Renal cortex interstitium (tissue), 15 donors: ENCODE measurements at places on chromosomes 12 and 14.

DNA sequence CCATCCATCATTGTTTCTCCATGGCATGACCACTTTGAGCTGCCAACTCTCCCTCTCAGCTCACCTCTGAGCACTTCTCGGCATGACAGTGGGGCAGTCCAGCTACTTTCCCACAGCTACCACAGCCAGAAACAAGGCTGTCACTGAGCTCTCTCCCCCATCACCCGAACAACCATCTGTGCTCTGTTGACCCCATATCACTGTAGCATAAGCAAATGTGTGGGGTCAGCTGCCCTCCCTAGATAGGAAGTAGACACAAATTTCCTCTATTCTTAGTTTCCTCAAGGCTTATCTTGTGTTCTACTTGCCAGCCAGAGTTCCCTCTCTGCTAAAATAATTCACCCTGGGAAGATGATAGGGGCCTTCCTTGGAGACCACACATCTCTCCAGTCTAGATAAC, 82.6 kb upstream of the FUT8 start:
- DNase-seq: no peak

DNA sequence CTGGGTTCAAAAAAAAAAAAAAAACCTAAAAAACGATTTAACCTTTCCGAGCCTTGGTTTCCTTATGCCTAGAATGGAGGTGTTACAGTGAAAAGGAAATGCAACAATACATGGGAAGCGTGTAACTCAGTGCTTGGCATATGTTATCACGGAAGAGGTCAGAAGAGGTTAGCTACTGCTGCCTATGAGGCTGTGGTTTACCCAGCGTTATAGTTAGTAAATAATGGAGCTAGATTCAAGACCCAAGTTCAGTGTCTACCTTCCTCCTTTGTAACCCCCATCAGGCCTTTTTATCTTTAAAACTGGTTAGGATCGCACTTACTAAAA, 839 bp downstream of the IFT43 start:
- no peak for DNase-seq

DNA sequence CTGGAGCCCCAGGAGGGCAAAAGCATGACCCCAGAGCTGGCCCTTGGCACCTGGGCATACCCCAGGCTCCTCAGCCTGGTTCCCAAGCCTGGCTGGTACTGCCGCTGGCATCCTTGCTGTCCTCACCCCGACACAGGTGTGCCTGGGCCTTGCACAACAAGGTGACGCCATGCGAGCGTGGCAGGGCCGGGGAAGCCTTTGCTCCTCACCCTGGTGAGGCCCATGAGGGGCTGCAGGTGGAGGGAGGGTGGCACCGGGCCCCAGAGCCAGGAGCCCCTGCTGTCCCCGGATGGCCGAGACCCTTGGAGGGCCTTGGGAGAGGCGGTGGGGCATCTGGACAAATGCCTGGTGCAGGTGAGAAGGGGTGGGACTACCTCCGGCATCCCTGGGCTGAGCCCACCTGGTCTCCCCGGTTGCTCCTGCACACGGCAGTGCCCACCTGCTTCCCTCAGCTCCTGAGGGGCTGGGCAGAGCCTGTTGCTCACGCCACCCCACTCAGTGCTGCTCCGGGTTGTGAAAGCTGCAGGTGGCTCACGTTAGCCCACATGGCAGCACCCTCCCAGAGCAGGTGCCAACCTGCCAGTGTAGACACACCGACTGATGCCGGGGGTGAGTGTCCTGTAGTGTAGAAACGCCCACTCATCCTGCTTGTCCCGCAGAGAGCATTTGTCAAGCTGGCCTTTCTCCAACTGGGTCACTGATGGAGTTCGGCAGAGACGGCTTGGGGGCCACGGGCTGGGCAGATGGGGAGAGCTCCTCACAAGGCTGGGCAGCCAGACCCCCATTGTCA, 24.6 kb upstream of the KIF26A start:
- no peak for DNase-seq

GRCh38 chr14:61950340-61950739, 188.1 kb downstream of the SNAPC1 start:
- no peak for DNase-seq

GRCh38 chr14:102474934-102475333, 34.6 kb downstream of the ANKRD9 start:
- DNase-seq: no peak

GRCh38 chr14:90696720-90697119, 119.5 kb downstream of the TTC7B start:
- DNase-seq: no peak

DNA sequence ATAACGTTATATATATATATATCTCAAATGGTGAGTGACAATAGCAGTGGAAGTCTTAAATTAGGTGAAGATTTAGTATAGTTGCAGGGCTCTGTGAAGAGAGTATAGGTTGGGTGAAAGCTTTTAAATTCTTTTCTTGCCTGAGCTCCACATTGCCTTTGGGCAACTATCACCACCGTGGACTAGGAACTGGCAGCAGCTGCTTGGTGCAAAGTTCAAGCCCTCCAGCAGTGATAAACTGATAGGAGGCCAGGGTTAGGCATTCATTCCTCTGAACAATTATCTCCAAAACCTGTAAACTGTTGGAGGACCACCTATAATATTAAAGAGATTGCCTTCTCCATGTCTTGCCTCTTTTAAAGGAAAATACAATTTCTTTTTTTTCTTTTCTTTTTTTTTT, 91.2 kb upstream of the ATXN7L3B start:
- no peak for DNase-seq

GRCh38 chr14:74955229-74956026, at the start of gene PGF:
PGF (minus strand) TSS chr14:74955597; CDS start chr14:74955242, 355 bp downstream.
- no peak for DNase-seq

DNA sequence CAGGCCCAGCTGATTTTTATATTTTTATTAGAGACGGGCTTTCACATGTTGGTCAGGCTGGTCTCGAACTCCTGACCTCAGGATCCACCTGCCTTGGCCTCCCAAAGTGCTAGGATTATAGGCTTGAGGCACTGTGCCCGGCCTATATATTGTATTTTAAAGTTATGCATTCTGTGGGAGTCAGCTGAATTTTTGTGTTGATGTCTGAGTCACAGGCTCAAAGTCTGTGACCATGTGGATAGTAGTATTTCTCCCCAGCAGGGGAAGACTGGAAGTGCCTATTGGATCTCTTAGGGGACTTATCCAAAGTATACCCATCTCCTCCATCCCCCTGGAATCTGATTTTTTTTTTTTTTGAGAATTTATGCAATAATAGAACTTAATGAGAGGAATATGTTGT, 43.8 kb upstream of the ATF1 start:
- no peak for DNase-seq

DNA sequence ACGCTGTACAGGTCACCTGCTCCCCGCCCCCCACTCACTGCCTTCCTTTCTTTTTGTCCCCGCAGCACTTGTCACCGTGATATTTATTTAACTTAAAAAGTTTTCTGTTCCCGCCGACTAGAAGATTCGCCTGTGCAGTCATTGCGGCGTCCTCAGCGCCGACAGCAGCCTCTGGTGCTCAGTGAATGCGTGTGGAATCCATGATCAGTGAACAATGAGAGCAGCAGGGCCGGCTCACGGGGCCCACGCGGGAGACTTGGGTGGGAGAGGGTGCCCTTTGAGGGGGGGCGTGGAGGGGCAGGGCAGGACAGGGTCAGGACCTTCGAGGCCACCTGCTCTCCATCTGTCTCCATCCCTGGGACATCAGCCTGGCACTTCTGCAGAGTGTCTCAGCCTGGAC, 24.5 kb downstream of the BEGAIN start:
- DNase-seq: no peak

GRCh38 chr12:114921781-114922180, 237.8 kb upstream of the TBX3 start:
- DNase-seq: no peak

GRCh38 chr14:74841230-74842207, 34.4 kb downstream of the PROX2 start:
- DNase-seq: no peak

- DNase-seq: no peak
Observed at GRCh38 chr12:54126029-54126695, 62.6 kb downstream of the SMUG1 start.

DNA sequence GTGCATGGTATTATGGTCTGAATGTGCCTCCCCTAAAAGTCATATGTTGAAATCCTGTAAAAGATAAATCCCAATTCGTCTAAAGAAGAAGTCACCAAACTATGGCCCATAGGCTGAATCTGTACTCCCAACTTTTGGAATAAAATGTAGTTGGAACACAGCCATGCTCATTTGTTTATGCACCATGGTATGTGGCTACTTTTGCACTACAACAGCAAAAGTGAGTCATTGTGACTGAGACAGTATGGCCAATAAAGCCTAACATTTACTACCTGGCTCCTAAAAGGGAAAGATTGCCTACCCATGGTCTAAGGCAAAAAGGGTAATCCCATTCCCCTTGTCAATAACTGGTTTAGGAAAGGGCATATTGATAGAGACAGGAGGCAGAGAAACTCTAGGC, 101.8 kb downstream of the LRIG3 start:
- DNase-seq: no peak

DNA sequence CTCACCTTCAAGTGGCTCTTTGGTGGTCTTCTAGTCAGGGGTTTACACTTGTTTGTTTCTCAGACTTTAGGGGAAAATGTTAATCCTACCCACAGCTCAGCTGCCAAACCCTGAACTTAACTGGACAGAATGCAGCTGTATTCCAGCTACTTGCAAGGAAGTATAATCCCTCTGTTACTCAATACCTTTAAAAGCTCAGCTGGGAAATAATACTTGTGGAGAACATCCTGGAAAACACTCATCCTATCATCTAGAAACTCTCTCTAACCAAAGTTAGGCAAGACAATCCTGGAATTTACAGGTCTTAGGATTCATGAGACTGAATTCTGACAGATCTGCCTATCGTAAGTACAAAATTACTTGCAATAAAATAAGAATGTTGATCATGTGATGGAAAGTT, 404.1 kb downstream of the ADAMTS20 start:
- no peak for DNase-seq

DNA sequence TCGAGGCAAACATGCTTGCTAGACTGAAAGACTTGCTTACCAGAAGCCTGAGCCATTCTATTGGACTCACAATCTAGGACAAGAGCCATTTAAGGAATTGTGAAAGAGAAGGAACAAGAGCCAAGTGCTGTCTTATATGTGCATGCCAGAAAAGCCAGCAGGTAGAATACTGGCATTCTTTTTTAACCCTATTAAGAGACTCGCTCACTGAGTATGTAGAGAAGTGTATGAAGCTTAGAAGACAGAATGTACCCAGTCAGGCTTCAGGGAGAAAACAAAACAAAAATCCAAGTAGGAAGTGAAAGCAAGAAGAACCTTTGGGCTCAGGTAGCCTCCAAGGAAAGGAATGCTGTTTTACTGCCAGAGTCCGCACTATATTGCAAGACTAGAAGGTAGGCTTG, 65.9 kb downstream of the DCAF5 start:
- no peak for DNase-seq

DNA sequence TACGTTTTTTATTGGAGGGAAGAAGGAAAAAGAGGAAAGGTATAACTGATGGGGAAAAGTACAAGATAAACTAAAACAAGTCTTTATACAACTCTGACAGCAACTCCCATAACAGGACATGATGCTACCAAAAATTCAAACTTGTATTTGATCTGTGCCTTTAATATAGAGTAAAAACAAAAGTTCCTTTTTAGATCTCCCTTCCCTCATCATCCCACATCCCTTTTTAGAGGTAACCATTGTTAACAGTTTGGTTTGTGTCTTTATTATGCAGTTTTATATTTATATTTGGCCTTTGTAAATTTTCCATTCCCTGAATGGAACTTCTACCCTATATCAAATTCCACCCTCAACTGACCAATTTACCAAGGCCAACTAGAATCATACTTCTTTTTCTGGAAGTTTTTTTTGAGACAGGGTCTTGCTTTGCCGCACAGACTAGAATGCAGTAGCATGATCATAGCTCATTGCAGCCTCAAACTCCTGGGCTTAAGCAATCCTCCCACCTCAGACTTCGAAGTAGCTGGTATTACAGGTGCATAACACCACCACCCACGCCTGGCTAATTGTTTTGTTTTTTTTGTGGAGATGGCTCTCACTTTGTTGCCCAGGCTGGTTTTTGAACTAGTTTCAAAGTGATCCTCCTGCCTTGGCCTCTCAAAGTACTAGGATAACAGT, 36.9 kb downstream of the RAB21 start:
- DNase-seq: no peak

DNA sequence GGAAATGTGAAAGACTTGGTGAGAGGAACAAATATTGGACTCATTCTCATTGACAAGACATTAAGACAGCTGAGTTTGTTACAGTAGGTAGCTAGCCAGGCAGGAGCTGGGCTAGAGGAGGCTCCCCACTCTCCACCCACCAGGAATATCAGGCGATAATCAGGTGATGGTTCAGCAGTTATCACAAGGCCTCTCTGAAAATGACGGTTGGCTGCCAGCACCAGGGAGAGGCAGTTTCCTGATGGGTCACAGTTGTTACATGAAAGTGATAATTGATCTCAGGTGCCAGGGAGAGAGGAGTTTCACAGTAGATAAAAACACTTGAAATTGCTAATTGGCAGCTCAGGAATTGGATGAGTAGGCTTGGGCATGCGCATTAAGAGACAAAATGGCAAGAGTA, 116.5 kb downstream of the TMTC2 start:
- DNase-seq: no peak

DNA sequence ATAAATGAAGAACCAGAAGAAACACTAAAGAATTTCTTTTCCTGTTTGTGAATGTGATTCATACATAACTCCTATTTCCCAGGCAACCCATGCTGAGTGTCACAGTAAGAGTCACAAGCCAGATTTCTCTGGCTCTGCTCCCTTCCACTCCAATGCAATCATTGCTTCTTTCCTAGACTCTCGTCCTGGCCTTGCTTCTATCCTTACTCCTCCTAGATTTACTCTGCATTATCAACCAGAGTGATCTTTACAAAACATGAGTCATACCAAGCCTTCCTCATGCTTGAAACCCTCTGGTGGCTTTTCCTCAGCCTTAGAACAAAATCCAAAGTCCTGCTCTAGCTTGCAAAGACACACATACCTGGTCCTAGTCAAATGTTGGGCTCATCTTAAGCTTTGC, 13.3 kb downstream of the IL22 start:
- DNase-seq: no peak

GRCh38 chr12:119385659-119386058, 51.1 kb downstream of the CCDC60 start:
- no peak for DNase-seq

- DNase-seq: peak; percentile 12
Observed at GRCh38 chr12:100267603-100268281, 765 bp downstream of the SCYL2 start.

GRCh38 chr14:21133901-21134300, 22.0 kb downstream of the OR5AU1 start:
- DNase-seq: no peak

DNA sequence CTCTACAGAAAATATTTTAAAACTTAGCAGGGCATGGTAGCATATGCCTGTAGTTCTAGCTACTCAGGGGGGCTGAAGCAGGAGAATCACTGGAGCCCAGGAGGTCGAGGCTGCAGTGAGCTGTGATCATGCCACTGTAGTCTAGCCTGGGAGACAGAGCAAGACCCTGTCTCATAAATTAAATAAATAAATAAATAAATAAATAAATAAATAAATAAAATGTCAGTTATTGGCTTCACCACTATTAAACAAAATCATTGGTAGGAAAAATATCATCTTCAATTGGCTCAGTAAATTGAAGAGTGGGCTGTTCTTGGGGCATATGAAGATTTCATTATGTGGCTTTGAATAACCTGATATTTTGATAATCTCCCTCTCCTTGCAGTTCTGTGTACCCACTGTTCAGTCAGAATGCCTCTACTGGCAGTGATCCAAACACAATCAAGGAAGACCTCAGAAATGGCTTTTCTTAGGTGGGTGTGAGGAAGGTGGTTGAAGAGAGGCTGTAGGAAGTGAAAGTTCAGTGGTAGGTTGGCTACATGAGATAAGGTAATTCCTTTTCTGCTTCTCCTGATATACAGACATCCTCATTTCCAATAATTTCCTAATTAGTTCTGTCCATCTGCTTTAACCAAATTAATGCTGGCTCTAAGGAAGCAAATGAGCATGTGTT, 175.8 kb downstream of the MSRB3 start:
- no peak for DNase-seq
